NCI-H774 (cell line): ENCODE measurements at places on chromosomes 11 and 22.
A peak's percentile ranks its signal among the peaks of the same experiment; 100 is the strongest.

GRCh38 chr11:109929308-109929707 lies 163.9 kb upstream of the ZC3H12C start:
- no peak for DNase-seq

DNA sequence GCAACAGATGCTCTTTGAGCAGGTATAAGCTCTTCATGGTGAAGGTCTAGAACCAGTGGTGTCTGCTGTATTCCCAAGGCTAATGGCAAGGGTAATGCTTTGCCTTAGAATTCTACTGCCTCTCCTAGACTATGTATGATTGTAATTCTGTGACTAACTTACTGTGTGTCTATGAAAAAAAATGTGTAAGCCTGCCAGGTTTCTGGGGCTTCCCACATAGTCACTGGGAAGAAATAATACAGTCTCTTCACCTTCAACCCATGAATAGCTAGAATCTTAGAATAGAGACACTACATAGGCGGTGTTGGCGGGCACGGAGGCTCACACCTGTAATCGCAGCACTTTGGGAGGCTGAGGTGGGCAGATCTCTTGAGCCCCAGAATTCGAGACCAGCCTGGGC lies 84.1 kb downstream of the C11orf91 start:
- DNase-seq = no peak

DNA sequence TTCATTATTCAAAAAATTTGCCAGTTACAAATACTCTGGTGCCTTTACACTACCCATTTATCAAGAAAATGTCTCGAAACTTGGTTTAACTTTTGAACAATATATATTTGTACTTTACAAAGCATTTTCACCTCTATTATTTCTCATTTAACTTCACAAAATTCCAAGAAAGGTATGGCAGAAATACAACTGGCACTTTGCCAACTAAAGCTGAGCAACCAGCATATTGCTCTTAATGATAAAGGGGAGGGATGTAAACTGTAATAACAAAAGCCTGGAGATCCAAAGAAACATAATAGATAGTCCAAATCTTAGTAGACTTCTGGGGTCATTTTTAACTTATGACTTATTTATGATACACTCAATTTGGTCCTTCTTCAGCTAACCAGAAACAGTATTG lies 7.7 kb downstream of the PITPNB start:
- DNase-seq = no peak

DNA sequence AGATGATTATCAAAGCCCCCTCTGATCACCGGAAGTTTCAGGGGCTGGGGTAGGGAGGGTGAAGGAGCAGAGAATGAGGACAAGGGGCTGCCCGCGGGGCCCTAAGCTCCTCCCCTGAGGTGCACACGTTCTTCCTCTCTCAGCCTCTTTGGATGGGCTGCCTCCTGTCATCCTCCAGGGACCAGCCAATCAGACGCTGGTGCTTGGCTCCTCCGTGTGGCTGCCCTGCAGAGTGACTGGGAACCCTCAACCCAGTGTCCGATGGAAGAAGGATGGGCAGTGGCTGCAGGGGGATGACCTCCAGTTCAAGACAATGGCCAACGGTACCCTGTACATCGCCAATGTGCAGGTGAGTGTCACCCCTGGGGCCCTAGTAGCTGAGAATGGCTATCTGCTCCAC lies 7.5 kb downstream of the ROBO3 start:
- no peak for DNase-seq

GRCh38 chr11:66987158-66987620 lies 12.1 kb downstream of the C11orf86 start:
- DNase-seq = no peak

- DNase-seq = no peak
These were observed 206.4 kb downstream of the TBC1D22A start for GRCh38 chr22:46968848-46969247.

DNA sequence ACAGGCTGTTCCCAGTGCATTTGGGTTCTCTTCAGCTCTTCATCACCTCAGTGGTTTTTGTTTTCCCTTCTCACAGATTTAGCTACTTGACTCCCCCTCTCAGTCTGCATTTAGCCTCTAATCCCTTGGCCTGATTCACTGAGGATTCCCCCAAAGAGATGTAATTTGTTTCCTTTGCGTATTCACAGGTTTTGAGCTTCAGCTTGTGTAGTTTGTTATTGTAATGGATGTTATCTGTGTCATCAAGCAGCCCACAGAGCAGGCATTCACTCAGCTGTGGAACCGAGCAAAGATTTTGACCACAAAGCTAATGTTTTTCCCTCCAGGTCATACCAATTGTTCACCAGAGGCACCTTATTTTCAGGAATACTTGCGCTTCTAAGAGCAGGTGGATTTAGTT lies 6.4 kb upstream of the ME3 start:
- DNase-seq = no peak

DNA sequence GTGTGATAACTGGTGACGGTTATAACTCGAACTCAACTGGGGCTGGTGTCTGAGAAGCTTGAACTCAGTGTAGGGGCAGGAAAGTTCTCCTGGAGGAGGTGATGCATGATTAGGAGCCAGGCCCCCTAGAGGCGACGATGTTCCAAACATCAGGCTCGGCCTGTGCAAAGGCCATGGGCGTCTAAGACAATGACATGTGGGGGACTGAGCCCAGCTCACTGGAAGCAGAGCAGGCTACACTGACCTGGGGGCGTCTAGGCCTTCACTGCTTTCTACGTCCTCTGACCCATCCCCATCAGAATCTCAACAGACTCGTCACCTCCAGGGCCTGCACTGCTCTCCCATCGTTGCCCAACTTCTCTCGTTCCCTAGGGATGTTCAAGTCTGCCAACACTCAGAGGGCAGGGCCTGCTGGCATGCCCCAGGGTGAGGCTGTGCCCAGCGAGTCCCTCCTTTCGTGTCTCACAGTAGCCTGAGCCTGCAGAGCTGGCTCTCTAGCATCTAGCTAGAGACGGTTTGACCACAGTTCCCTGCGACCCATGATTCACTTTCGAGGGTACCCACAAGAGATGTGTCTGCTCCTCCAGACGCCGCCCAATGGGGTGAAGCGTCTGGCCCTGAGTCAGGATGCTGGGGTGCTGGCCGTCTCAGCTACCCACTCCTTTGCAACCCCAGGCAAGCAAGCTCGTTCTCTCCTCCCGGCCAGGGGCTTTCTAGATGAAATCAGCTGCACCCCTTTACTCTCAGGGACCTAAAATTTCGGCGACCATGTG lies 1.1 kb upstream of the ATG16L2 start:
- peak; percentile 50 for DNase-seq

- DNase-seq = no peak
These were observed 6.5 kb downstream of the ALX4 start for GRCh38 chr11:44303401-44303938.

DNA sequence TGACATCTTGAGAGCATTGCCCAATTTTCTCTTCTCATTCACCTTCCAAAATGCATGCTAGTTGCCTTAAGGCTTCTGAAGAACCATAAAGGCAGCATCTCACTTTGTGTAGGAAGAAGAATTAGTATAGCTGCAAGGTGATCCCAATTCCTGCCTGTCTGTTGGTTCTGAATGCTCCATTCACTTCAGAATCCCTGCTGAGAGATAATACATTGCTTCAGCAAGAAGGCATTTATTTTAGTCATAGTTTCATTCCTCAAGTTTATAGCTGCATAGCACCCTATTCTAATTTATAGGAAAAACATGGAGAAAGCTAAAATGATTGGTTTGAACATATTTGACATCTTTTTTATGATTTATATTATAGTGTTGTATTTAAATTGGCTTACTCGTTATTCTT lies 181.3 kb downstream of the METTL15 start:
- DNase-seq = no peak

- no peak for DNase-seq
These were observed 943.3 kb downstream of the BRD1 start for GRCh38 chr22:48884324-48884723.

DNA sequence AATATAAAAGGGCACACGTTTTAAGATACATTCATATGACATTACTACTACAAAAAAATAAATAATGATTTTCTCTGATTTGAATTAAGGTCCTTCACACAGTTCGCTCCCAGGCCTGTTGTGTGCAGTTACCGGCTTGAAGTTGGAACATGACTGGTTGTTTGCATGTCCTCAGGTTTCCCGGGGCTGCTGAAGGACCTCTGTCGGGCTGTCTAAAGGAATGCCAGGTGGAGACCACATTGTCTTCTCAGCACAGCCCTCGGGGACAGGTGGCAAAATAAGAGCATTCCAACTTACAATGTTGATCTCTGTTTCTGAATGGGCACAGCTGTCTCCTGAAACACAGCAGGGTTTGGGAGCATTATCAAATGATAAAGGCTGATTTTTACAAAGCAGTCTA lies 14.9 kb downstream of the VSIG10L2 start:
- no peak for DNase-seq

GRCh38 chr11:21933095-21933494 lies 259.8 kb upstream of the ANO5 start:
- no peak for DNase-seq

- DNase-seq = no peak
These were observed 9.8 kb upstream of the TEAD1 start for GRCh38 chr11:12664385-12664784.

DNA sequence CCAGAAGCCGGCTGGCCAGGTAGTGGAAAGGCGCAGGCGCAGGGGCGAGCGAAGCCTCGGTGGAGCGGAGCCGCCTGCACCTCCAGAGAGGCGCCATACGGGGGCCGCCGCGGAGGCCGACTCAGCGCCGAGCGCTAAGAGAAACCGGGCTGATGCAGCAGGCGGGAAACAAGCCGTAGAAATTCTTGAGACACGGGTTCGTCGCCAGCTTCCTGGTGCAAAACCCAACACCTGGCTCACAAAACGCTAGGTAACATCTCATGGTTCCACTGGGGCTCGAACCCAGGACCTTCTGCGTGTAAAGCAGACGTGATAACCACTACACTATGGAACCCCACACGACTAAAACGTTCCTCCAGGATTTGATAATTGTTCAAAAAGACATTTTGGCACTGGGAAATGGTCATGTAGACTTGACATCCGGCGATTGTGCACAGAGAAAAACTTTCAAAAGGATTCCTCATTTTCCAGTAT lies 39.1 kb downstream of the OR4D9 start:
- peak; percentile 82 for DNase-seq

- DNase-seq = no peak
These were observed 1.1 kb upstream of the SERGEF start for GRCh38 chr11:18013790-18014507.

DNA sequence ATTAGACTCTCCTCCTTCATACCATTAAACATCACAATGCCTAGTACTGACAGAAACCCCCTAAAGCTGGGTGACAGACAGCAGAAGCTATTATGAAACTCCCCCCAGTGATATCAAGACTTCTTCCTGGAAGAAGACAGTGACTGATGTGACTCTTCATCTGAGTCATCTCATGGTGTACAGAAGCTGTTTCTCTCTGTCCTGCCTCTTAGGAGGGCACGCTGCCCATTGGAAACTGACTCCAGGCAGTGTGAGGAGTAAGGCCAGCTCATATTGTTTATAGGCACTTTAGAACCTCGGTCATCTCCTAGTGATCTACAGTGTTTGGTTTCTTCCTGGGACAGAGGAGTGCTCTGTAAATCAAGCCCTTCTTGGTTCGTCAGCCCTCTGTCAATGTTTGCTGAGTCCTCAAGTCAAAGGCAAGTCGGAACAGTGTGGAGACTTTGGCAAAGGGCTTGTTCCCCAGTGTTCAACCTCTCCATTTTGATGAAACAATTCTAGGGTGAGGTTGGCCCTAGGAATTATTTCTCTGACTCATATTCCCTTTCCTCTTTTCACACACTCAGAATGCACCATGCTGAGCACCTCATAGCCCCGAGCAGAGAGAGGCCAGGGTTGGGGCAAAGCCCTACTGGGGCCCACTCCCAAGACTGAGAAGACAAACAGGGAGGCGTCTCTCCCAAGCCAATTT lies 172.5 kb upstream of the TMEM45B start:
- no peak for DNase-seq

GRCh38 chr11:16921019-16921418 lies 93.2 kb downstream of the PLEKHA7 start:
- no peak for DNase-seq

DNA sequence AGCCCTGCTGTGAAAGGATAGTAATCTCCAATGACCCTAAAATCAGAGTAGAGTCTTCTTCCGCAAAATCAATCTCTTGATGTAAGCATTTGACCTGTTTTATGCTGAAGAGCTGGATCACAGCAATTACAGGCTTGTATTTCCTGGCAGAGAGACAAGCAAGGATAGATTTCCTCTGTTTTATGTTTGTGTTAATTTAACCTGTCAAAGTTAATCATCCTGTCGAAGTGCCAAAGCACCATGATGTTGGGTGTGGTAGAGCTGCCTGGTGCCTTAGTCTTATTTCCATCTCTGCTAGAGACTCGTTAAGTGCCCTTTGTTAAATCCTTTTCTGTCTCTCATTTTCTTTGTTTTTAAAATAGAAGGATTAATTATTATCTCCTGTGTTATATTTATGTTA lies 248.1 kb downstream of the CNTN5 start:
- DNase-seq = peak; percentile 9

GRCh38 chr11:65781152-65781961 lies 581 bp upstream of the AP5B1 start:
- no peak for DNase-seq
